Activated naive CD4-positive, alpha-beta T cell treated with anti-CD3 and anti-CD28 coated beads, Interleukin-2, amount 10 ng/mL, durations not matched to agents 5 hours and 36 hours (primary cell): ENCODE measurements at places on chromosomes 12 and 14. TPM values are rescaled to one million over a fixed set of nuclear protein-coding genes. Genes with fewer than 3 reads are reported as not detected.

GZMH gene
- total RNA-seq: 3.0 TPM

NEUROD4 gene
- total RNA-seq: not detected

IL22 gene
- total RNA-seq: not detected

PRKD1 gene
- total RNA-seq: not detected

ARHGEF25 gene
- 0.76 TPM for total RNA-seq

RD3L gene
- total RNA-seq: not detected

OASL gene
- 7.7 TPM for total RNA-seq

KLHL33 gene
- total RNA-seq: 0.19 TPM

CLEC1B gene
- not detected for total RNA-seq

PLEKHG3 gene
- total RNA-seq: 36.1 TPM

GYS2 gene
- total RNA-seq: not detected

SYCP3 gene
- total RNA-seq: 0.70 TPM

FGF6 gene
- not detected for total RNA-seq
